ENCODE measurements at places on chromosomes 13 and 19. TPM values are rescaled to one million over a fixed set of nuclear protein-coding genes. Genes with fewer than 3 reads are reported as not detected.

The ZNF333 gene
- 28.5 TPM for total RNA-seq

GRCh38 chr13:34943436-34944273, 1.6 kb downstream of the NBEA start:
- no peaks in the 10 kb centered on the region for H3K36me3 ChIP-seq
- no peak overlapping the region for H3K27ac ChIP-seq
- DNase-seq, result no peak
- no peaks in the 10 kb centered on the region for H3K4me1 ChIP-seq

The GRIK5 gene
- not detected for total RNA-seq

- H3K36me3 ChIP-seq, result no peaks in the 10 kb centered on the region
- no peaks in the 10 kb centered on the region for H3K27me3 ChIP-seq
- H3K27ac ChIP-seq, result no peak overlapping the region
- H3K4me1 ChIP-seq, result no peaks in the 10 kb centered on the region
- DNase-seq, result no peak
- no peak overlapping the region for H3K4me3 ChIP-seq
Observed at GRCh38 chr19:46637224-46637623, 1.2 kb upstream of the GNG8 start.

DNA sequence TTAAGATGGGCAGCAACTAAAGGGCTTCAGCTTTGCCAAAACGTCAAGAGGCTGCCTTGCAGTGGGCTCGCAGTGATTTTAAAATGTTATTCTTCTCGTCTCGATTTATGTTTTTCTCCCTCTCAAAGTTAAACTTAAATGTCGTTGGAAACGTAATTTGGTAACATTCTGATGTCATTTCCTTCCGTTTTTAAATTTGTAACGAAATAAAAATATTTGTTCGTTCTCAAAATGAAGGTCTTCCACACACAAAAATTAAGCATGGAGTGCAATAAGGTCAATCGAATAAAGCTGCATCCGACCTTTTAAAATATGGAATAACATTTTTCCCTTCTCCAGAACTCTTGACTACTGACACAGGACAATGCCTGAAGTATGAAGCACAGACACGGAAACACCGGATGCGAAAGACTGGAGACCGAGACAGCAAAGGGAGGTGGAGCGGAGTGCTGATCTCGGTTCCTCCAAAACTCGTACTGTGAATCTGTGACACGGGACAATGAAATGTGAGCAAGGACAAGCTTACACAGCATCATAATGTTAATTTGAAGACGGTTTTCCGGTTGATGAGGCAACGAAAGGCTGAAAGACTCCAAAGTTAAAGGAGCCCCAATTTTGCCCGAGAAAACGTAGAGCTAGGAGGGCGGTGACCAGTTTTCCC, 850 bp downstream of the MTMR6 start:
- no peaks in the 10 kb centered on the region for H3K27me3 ChIP-seq
- H3K27ac ChIP-seq, result peak overlapping the region; percentile 91
- peak overlapping the region; percentile 79 for H3K4me3 ChIP-seq
- H3K36me3 ChIP-seq, result no peaks in the 10 kb centered on the region
- DNase-seq, result no peak

- no peak overlapping the region for H3K4me3 ChIP-seq
- peak; percentile 72 for DNase-seq
- H3K27ac ChIP-seq, result peak overlapping the region; percentile 1
- H3K27me3 ChIP-seq, result no peaks in the 10 kb centered on the region
- no peaks in the 10 kb centered on the region for H3K36me3 ChIP-seq
- H3K4me1 ChIP-seq, result no peaks in the 10 kb centered on the region
Observed at GRCh38 chr19:18450931-18451836, 13.3 kb upstream of the ISYNA1 start.

DNA sequence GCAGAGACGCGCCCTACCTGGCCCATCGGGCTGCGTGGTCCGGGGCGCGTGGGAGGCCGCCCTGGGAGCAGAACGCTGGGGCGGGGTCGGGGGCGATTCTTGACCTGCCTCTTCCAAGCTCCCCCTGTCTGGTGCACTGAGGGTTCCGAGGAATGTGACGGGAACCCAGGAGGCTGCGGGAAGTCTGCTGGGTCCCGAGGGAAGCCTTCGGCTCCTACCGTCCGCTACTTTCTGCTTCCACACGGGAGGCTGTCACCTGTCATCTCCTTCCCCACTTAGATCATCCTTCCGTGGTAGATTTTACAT, 781 bp upstream of the SPRYD7 start:
- H3K4me1 ChIP-seq, result no peaks in the 10 kb centered on the region
- H3K36me3 ChIP-seq, result no peaks in the 10 kb centered on the region
- DNase-seq, result no peak
- peak overlapping the region; percentile 89 for H3K27ac ChIP-seq
- peak overlapping the region; percentile 82 for H3K4me3 ChIP-seq
- no peaks in the 10 kb centered on the region for H3K27me3 ChIP-seq

- peak overlapping the region; percentile 88 for H3K4me3 ChIP-seq
- peaks cover 1% of the 10 kb centered on the region for H3K36me3 ChIP-seq
Observed at GRCh38 chr19:49878744-49879070, 1.2 kb downstream of the TBC1D17 start.

The SLC7A1 gene
- total RNA-seq, result 15.4 TPM

DNA sequence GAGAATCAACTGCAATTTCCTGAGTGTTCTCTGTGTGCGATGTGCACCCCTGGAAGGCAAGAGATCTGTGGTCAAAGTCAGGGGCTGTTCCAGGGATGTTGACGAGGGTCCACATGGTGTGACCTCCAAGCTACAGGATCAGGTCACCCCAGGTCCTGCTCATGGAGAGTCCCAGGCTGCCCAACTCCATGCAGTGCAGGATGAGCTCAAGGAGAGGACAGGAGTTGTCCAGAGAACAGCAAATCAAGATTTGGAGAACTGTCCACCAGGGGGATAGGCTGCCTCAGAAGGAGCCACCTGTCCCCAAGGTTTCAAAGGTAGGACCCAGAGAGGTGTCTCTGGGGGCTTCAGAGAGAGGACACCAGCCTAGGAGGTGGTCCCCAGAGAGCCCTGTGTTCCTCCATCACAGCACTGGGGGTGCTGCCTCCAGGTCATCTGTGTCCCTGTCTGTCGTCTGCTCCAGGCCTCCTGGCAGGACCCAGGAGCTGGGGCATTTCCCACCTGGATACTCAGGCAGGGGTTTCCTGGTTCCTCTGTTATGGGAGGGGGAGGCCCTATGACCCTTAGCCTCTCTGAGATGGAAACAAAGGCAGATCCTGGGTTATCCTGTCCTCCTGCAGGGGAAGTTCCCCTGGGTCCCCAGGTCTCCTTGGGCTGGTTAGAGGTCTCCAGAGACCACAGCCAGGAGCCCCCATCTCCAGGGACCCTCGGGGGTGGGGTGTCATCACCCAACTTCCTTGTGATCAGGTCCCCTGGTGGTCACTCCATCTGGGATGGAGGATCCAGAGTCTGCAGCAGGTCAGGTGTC, 2.1 kb upstream of the CEACAM7 start:
- H3K27me3 ChIP-seq, result no peaks in the 10 kb centered on the region
- H3K4me1 ChIP-seq, result no peaks in the 10 kb centered on the region
- H3K4me3 ChIP-seq, result no peak overlapping the region
- no peak for DNase-seq

DNA sequence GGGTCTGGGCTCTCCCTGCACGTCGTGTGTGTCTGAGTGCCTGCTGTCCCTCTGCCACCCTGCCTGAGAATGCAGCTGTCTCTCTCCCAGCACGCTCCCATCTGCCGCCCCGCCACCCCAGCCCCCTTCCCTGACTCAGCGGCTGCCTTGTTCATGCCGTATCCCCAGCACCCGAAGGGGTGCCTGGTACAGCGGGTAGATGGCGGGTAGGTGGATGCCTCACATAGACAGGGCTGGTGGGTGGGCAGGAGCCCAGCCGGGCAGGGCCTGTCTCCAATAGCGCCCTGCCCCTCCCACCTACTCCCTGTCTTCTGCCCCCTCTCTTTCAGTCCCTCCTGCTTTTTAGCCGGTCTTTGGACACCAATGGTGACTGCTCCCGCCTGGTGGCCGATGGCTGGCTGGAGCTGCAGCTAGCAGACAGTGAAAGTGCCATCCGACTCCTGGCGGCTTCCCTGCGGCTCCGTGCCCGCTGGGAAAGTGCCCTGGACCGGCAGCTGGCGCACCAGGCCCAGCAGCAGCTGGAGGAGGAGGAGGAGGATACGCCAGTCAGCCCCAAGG, 30.3 kb downstream of the DHX34 start:
- no peaks in the 10 kb centered on the region for H3K4me1 ChIP-seq
- peaks cover 18% of the 10 kb centered on the region for H3K36me3 ChIP-seq
- H3K4me3 ChIP-seq, result no peak overlapping the region
- DNase-seq, result no peak
- H3K27me3 ChIP-seq, result no peaks in the 10 kb centered on the region

The CYP2F1 gene
- not detected for total RNA-seq

DNA sequence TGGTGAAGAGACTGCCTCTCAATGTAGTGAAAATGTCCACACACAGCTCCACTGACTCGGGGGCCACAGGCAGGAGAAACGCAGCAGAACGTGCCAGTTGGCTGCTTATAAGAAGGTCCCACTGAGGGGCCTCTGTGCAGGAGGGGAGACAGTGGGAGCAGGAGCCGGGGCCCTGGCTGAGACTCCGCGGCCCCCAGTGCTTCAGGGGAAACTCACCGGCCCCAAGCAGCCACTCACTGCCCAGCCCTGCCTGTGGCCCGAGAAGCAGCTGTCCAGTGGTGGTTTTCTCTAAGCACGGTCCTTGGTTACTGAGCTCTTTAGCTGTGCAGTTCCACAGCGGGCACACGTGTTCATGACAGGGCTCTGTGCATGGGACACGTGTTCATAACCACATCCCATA, 91.9 kb upstream of the MCF2L start:
- no peak for DNase-seq
- H3K27ac ChIP-seq, result no peak overlapping the region
- H3K4me1 ChIP-seq, result no peaks in the 10 kb centered on the region
- H3K27me3 ChIP-seq, result no peaks in the 10 kb centered on the region
- H3K36me3 ChIP-seq, result no peaks in the 10 kb centered on the region

DNA sequence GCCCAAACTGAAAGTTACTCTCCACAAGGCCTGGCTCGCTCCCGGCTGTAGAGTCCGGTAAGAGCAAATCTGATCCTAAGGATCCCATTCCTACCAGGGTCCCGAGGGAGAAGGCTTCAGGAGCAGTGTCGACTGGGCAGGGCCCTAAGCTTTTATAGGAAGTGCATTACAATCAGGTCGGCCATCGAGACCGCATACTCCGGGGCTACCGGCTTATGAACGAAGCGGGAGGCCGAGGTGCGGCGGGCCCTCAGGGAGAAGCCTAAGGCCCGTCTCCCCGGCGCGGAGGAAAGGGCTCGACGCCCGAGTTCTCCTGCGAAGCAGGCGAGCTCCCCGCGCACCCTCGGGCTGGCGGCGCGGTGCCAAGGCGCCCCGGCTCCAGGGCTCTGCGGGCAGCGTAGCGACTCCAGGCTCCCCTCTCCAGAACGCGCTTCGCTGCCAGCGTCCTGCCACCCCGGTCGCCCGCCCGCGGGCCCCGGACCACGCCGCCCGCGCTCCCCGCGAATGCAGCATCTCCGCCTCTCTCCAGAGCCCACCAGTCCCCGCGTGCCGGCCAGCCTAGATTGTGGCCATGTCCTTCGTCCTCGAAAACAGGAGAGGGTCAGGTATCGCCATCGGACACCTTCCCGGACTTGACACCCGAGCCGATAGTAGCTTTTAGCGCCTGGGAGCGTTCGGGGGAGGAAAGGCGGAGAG, 1.4 kb downstream of the EFNB2 start:
- no peaks in the 10 kb centered on the region for H3K36me3 ChIP-seq
- peak overlapping the region; percentile 79 for H3K27ac ChIP-seq
- no peak for DNase-seq
- H3K27me3 ChIP-seq, result no peaks in the 10 kb centered on the region
- peak overlapping the region; percentile 57 for H3K4me3 ChIP-seq
- peaks cover 8% of the 10 kb centered on the region for H3K4me1 ChIP-seq

- no peak for DNase-seq
- H3K4me3 ChIP-seq, result no peak overlapping the region
- no peaks in the 10 kb centered on the region for H3K4me1 ChIP-seq
- H3K27ac ChIP-seq, result peak overlapping the region; percentile 56
- no peaks in the 10 kb centered on the region for H3K36me3 ChIP-seq
- H3K27me3 ChIP-seq, result no peaks in the 10 kb centered on the region
Observed at GRCh38 chr19:55188625-55189024, 8.5 kb upstream of the SYT5 start.

The FFAR3 gene
- total RNA-seq, result not detected

The GPR12 gene
- 1.2 TPM for total RNA-seq

GRCh38 chr19:3285647-3286176, 61.3 kb downstream of the CELF5 start:
- no peaks in the 10 kb centered on the region for H3K27me3 ChIP-seq
- no peak overlapping the region for H3K4me3 ChIP-seq

The TNNT1 gene
- total RNA-seq, result 3.7 TPM

All from breast epithelium (tissue), 4 donors.